ENCODE measurements at places on chromosomes 11 and 22.

- DNase-seq: no peak
These were observed 8.9 kb upstream of the UCP2 start for GRCh38 chr11:73991471-73992006.

GRCh38 chr11:134282121-134283045 is 6.2 kb downstream of the GLB1L3 start:
- DNase-seq: no peak

GRCh38 chr11:35103366-35104208 is 35.4 kb upstream of the CD44 start:
- DNase-seq: no peak

DNA sequence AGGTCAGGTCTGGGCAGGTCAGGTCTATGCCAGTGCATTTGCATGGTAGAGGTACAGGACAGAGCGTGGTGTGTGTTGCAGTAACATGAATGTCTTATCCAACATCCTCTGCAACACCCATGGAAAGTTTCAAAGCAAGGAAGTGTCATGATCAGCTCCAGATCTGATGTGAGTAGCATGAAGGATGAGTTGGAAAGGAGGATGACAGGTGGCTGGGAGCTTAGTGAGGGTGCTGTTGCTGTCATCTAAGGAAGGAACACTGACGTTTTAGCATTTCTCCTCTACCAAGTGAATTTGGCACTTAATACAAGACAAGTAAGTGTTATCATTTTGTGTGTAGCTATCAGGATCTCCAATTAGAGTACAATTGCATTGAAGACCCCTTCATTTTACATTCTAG is 65.1 kb downstream of the GRK3 start:
- no peak for DNase-seq

GRCh38 chr11:19072464-19072863 is 11.9 kb upstream of the MRGPRX2 start:
- DNase-seq: no peak

DNA sequence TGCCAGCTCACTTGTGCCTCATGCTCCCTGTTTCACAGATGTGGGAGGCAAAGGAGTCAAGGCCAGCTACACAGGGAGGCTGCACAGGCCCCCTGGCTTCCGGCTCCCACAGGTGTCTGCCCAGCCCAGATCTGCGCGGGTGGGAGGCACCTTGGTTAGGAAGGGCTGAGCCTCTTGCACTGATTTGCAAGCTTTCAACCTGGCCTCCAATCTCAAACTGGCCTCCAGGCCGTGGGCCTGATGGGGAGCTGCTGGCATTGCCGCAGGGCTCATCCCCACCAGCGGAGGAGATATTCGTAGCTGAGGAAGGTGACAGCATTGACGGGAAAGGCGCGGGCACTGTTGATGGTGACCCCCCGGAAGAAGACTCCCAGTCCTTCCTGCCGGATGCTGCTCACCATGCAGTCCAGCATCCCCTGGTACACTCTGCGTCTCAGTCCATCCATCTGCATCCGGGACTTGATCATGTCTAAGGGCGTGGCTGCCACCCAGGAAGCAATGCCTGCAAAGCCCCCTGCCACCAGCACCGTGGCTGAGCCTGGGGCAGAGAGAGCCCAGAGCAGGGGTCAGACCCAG is 6.2 kb downstream of the SLC25A45 start:
- no peak for DNase-seq

DNA sequence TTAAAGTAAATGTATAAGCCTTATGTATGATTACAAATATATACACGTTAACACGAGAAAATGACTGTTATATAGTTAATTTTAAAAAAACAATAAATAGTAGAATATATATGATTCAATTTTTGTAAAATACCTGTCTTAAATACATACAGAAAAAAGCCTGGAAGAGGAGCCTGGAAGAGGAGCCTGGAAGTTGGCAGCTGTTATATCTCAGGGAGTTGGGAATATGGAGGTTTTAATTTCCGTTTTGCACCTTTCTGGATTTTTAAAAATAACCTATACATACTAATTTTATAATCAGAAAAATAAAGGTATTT is 111.6 kb downstream of the WT1 start:
- no peak for DNase-seq

DNA sequence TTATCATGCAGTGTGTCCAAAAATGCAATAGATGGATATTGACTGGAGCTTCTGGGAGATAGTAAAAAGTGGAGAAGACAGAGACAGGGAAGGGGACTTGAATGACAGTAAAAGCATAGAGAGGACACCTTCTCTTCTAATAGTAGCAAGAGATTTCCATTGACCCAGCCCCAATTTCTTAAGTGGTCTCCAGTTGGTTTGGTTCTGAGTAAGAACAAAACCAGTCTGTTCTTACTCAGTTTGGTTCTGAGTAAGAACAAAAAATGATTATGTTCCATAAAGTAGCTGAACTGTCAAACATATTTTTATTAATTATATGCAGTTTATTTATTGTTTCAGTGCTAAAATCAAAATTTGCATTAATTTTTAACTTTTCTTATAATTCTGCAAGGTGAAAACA is 316.8 kb upstream of the MPPED2 start:
- DNase-seq: peak; percentile 6

DNA sequence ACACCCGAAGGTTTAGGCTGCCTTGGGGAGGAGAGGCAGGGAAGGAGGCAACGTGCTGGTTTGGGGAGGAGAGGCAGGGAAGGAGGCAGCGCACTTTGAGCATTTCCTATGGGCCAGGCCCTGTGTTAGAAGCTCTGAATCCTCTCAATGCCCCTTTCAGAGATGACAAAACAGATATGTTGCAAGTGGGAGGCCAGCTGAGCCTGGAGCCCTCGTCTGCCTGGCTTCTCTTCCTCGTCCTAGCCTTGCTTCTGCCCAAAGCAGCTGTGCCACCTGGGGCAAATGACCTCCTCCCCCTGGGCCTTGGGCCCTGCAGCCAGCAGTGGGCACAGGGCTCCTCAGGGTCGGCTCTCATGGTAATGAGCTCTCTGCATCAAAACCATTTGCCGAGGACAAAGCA is 15.3 kb upstream of the LRRC32 start:
- no peak for DNase-seq

GRCh38 chr11:59766542-59767224 is 11.5 kb downstream of the STX3 start:
- DNase-seq: no peak

- DNase-seq: peak; percentile 28
These were observed 342.6 kb downstream of the TBC1D22A start for GRCh38 chr22:47105085-47105484.

- DNase-seq: no peak
These were observed 6.9 kb upstream of the CYP2R1 start for GRCh38 chr11:14898906-14899305.

DNA sequence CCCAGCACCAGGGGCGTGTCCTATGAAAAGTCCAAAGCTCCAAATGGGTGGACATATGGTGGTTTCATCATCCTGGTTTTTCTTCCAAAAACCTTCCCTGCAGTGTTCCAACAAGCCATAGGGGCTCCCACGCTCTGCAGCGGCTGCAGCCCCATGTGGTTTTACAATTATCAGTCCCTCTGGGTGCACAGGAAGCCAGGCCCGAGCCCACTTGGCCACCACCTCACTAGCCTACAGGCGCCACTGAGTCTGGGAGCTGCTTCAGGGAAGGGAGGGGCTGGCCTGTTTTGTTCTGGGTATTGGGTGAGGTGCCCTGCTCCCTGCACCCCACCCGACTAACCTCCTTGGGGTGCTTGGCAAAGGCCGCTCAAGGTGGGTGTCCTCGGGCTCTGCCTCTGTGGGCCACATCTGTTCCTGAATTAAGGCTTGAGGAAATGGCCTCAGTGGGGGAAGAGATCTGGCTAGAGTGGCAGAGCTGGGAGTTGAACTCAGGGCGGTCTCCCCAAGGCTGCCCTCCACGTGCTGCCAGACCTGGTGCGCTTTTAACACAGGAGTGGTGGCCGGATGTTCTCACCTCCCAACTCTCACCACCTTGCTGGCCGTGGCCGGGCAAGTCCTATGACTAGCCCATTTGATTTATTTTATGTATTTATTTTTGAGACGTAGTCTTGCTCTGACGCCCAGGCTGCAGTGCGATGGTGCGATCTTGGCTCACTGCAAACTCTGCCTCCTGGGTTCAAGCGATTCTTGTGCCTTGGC is 5.3 kb upstream of the CDC42BPG start:
- DNase-seq: no peak

DNA sequence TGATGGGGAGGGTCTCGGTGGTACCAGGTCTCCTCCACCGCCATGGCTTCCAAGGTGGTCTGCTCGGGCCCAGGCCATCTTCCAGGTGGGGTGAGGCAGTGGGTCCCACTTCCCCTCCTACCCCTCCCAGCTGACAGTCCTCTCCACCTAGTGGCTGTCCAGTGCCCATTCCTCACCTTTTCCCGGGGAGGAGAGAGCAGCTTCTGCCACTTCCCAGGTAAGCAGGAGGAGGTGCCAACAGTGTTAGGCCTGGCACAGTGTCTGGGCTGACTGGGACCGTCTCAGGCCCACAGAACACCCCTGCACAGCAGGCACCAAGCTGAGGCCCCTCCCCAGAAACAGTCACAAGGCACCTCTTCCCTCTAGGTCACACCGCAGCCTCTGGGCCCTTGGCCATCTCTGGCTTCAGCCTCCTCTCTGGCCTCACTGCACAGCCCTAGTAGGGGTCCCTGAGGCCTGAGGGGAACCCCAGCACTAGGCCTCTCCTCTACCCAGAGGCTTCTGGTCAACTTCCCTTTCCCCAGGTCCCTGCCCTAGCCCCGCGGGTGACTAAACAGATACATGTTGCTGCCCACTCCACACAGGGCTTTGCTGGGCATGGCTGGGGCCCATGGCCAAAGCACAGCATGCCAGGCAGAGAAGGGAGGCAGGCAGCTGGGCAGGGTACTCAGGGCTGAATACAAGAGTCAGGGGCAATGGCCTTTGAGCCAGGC is 2.3 kb upstream of the ANKRD13D start:
- no peak for DNase-seq

GRCh38 chr11:95791709-95792033 is 1.4 kb downstream of the CEP57 start:
- DNase-seq: no peak

GRCh38 chr22:45971408-45972028 is 5.4 kb downstream of the WNT7B start:
- DNase-seq: no peak

- DNase-seq: no peak
These were observed 3.8 kb upstream of the TTLL8 start for GRCh38 chr22:50061824-50062355.

DNA sequence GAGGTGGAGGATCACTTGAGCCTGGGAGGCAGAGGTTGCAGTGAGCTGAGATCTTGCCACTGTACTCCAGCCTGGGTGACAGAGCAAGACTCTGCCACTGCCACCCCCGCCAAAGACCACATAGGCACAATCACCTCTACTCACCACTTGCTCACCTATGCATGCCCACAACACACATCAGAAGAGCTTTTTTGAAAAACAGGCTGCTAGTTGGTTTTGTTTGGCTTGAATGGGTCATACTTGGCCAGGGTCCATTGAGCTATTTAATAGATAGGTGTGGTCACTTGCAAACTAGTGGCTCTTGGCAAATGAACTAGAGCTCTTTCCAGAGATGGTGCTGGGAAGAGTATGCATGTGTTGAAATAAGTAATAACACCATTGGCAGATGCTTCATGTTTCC is 80.1 kb downstream of the EMSY start:
- DNase-seq: no peak

DNA sequence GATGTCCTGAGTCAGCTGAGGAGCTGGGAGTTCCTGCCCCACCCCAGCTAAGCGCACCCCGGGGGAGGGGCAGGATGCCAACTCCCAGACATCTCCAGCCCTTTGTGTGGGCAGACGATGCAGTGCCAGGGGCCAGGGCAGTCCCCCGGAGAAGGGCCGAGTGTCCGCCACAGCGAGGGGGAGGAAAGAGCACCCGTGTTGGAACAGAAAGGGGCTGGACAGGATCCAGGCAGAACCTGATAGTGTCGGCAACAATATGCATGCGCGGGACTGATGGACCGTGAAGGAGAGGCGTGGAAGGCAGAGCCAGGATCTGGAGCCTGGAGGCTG is 1434.7 kb downstream of the BRD1 start:
- DNase-seq: no peak

DNA sequence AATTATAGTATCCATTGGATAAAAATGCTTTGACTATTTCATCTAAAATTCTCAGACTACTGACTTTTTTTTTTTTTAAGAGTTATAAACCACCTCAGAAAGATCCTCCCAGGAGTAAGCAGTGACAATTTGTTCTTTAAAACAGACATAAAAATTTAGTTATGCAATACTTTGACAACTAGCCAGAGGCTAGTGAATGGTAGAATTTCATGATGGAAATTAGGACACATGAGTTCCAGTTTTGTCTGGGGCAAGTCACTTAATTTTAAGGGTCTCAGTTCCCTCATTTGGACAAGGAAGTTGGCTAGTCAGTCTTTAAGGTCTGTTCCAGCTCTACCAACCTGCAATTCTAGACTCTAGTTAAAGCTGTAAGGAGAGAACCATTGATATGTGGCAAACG is 2.9 kb downstream of the IL18 start:
- DNase-seq: no peak

DNA sequence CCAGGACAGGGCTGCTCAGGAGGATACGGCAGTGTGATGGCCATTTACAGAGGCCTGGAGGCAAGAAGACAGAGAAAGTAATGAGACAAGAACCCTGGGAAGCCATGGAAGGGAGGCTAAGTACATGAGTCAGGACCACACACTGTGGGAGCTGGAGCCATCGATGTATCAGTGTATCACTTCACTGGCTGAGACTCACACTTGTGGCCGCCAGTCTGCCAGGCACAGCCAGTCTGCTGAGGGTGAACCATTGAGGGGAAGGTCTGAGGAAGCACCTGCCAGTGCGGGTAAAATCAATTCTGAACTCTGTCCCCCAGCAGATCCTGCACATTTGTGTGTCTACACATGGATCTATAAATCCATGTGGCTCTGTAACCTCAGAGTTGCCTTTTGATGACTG is 195.6 kb downstream of the GRIK4 start:
- DNase-seq: no peak
